Tibial nerve (tissue), 4 donors: ENCODE measurements at places on chromosomes 13 and 19. TPM values are rescaled to one million over a fixed set of nuclear protein-coding genes. Genes with fewer than 3 reads are reported as not detected.
A peak's percentile ranks its signal among the peaks of the same experiment; 100 is the strongest.

GRCh38 chr13:97809576-97809975 is 143.9 kb upstream of the IPO5 start:
- no peak for DNase-seq

GRCh38 chr13:31044364-31045285 is 112.2 kb downstream of the TEX26 start:
- peak; percentile 65 for DNase-seq

- no peak for DNase-seq
Observed at GRCh38 chr19:33263325-33264023, 37.8 kb upstream of the SLC7A10 start.

DNA sequence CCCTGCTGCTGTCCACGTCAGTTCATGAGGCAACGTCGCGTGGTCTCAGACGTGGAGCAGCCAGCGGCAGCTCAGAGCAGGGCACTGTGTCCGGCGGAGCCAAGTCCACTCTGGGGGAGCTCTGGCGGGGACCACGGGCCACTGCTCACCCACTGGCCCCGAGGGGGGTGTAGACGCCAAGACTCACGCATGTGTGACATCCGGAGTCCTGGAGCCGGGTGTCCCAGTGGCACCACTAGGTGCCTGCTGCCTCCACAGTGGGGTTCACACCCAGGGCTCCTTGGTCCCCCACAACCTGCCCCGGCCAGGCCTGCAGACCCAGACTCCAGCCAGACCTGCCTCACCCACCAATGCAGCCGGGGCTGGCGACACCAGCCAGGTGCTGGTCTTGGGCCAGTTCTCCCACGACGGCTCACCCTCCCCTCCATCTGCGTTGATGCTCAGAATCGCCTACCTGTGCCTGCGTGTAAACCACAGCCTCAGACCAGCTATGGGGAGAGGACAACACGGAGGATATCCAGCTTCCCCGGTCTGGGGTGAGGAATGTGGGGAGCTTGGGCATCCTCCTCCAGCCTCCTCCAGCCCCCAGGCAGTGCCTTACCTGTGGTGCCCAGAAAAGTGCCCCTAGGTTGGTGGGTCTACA is 6.6 kb downstream of the FSTL3 start:
- DNase-seq: no peak

GRCh38 chr19:57689750-57690149 is 8.0 kb downstream of the ZNF551 start:
- DNase-seq: no peak

GRCh38 chr19:49930483-49931011 is 1.2 kb upstream of the NUP62 start:
- DNase-seq: peak; percentile 21

GRCh38 chr19:42512130-42512636 is 16.1 kb downstream of the CEACAM1 start:
- DNase-seq: no peak

DNA sequence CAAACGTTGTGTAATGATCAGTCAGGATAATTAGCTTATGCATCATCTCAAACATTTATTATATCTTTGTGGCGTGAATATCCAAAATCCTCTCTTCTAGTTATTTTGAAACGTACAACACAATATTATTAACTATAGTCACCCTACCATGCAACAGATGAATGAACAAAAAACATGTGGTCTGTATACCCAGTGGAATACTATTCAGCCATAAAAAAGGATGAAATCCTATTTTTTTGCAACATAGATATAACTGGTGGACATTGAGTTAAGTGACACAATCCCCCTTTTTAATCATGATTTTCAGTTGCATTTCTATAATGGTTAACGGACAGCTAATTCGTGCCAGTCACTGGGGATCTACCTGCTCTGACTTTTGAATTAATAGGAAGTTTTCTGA is 145.6 kb downstream of the SOX1 start:
- no peak for DNase-seq

DNA sequence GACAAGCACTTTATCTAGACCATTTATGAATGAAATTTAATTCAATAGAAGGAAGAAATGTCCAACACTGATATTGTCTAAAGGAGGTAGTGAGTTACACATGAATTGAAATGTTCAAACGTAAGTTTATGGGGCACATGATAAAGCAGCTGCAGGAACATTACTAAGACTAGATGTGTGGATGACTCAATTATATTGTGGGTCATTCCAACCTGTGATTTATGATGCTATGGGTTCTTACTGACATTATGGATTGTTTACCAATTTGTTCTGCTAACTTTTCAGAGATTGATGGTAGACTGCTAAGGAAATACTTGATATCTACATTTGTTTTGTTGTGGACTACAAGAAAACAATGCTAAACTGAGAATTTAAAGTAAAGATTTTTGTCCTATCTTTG is 56.1 kb upstream of the ATXN8OS start:
- no peak for DNase-seq

DNA sequence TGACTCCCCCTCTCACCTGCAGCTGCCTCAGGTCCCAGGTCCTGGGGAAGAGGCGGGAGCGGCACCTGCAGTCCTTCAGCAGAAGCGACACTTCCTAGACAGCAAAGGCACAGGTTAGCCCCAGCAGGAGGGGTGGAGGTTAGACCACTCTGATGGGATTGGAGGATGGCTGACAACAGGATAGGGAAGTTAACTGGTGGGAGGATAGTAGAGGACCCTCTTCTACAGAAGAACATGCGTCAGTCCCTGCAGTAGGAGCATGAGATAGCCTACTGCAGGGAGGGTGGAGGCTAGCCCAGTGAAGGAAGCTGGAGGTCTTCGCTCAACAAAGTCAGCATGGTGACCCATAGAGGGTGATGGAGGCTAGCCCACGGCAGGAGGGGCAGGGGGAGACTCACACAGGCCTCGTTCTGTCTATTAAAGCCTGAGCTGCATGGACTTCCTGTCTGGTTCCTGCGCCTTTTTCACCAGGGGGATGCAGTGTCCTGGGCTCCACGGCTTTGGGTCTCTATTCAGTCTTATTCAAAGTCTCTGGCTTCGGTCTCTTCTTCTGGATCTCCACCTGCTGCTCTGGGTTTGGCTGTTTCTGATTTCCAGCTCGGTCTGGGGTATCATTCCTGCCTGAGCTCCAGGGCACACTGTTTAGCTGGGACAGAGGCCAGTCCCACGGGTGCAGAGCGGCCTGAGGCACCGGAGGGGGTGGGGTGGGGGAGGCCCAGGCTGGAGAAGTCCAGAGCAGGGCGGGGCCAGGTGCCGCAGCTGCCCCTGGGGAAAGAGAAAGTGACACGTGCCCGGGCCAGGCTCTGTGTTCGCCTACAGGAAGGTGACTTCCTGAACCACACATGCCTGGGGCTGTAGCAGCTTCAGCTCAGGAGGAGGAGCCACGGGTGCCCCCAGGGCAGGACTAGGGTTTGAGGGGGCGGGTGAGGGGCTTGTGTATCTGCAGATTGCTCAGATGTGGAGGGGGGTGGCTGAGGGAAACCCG is 7.3 kb downstream of the IFNL3 start:
- DNase-seq: no peak

DNA sequence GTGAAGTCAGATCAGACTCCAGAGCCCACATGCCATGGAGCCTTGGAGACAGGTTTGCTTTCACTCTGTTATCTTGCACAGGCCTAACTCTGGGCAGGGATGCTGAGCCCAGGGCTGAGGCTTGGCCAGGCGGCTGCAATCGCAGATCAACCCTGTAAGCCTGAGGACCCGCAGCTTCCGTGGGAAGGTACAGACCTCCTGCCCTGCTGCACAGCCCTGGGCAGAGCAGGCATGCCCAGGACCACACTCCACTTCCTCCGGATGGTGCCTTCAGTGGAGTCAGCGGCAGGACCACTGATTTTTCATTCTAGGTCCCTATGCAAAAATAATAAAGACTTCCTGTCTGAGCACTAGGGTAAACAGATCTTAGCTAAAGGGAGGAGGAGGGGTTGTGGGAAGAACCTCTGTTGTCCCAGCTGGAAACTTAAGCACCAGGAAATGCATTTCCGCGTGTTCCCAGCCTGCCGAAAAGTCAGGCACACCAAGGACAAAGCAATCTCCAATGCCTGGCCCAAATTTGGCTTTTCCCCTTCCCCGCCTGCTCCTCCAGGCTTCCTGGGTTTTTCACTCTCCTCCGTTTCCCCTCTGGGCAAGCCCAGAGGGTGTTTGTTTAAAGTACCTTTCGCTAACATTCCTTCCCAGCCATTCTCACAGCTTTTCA is 87.3 kb downstream of the KCTD15 start:
- DNase-seq: no peak

DNA sequence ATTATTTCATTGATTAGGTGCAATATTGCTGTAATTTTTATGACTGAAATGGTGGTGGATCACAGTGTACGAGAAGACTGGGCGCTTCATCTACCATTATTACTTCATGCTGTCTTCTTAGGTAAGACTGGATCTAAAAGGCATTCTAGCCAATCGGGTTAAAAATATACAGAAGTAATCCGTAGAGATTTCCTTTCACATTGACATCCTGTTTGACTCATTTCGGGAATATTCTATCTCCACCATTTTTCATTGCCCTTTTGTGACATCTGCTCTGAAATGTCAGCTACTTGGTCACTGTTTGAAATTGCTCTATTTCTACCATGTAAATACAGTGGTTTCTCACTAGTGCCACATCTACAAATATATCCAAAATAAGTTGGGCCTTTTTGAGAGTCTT is 90.2 kb downstream of the ZAR1L start:
- no peak for DNase-seq

DNA sequence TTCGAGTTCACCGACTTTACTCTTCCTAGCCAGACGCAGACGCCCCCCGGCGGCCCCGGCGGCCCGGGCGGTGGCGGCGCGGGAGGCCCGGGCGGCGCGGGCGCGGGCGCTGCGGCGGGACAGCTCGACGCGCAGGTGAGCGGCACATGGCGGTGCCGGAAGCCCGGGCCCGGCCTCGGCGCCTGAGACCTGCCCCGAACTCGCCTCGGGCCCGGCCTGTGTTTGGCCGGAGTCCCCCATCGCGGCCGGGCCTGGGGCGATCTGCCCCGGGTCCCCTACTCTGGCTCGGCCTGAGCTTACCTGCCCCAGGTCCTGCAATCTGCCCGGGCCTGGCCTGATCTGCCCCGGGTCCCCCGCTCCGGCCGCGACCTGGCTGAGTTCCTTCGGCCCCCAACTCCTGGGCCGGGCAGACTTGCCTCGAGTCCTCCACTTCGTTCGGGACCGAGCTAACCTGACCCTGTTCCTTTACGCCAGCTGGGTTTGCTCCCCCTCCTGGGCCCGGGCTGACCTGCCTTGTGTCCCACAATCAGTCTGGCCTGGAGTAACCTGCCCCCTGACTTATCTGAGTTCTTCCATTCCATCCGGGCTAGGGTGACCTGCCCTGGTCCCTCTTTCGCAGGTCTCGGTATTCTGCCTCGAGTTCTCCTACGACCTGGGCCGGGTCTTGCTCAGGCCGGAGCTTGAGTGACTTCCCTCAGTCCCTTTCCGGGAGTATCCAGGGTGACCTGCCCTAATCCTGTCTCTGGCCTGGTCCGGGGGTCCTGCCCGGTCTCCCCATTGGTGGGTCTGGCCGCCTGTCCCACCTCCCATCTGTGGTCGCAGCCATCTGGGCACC is 764 bp downstream of the UPF1 start:
- no peak for DNase-seq

DNA sequence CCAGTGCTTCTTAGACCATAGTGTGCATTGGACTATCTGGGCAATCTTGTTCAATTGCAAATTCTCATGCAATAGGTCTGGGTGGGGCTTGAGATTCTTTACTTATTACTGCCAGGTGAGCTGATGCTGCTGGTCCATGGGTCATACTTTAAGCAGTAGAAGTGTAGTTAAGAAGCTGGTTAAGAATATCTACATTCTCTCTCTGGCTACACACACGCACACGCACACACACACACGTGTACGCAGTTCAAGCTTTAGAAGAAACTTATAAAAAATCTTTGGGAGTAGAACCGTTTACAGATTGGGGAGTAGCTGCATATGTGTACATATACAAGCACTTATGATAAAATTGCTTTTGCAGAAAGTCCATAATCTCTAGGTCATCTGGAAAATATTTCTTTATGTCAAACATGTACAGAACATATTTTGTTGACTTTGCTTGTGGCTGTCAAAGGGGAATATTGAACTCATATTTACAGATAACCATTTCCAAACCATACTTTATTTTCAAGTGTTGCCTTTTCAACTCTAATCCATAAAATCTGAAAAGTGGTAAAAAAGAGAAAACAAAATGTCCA is 99.7 kb downstream of the GPC6 start:
- no peak for DNase-seq

DNA sequence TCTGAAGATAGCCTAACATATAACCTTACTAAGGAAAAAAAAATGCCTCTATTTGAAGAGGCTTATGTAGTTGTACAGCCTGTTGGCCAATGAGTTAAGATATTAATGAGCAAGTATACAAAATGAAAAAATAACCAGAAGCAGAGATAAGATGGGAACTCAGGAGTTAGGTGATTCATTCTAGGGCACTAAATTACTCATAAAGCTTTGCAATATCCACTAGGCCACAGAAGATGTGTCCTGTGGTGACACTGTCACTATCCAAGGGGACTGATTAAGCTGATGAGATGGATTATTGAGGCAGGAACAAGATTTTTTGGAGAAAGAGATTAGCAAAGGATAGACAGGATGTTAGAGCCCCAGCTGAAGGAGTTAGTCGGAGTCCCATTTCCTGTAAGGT is 99.6 kb downstream of the LIG4 start:
- no peak for DNase-seq

- DNase-seq: no peak
Observed at GRCh38 chr13:113097651-113098050, 7.9 kb upstream of the F7 start.

GRCh38 chr19:29268721-29269393 is 55.9 kb upstream of the UQCRFS1 start:
- no peak for DNase-seq

GRCh38 chr13:109180905-109181425 is 551.6 kb downstream of the MYO16 start:
- no peak for DNase-seq

The ACER1 gene
- total RNA-seq: not detected

The ZNF490 gene
- total RNA-seq: 6.7 TPM

The ZNF471 gene
- total RNA-seq: 15.6 TPM

The KISS1R gene
- not detected for total RNA-seq

The SCAF1 gene
- 20.1 TPM for total RNA-seq

The LILRB1 gene
- total RNA-seq: 0.59 TPM

The FCGBP gene
- total RNA-seq: 17.4 TPM

The PNMA8C gene
- total RNA-seq: 0.30 TPM

The ACP5 gene
- total RNA-seq: 4.8 TPM

The FREM2 gene
- total RNA-seq: 12.2 TPM

The ZNF728 gene
- 1.5 TPM for total RNA-seq
